ENCODE measurements at places on chromosomes 13 and 19. TPM values are rescaled to one million over a fixed set of nuclear protein-coding genes. Genes with fewer than 3 reads are reported as not detected.

EFNB2 gene
- 12.7 TPM for polyA plus RNA-seq

ZNF439 gene
- 4.5 TPM for polyA plus RNA-seq

SIGLEC6 gene
- not detected for polyA plus RNA-seq

ZMYM5 gene
- 4.8 TPM for polyA plus RNA-seq

STRN4 gene
- polyA plus RNA-seq = 31.5 TPM

CEACAM21 gene
- 1.2 TPM for polyA plus RNA-seq

KDM4B gene
- polyA plus RNA-seq = 6.6 TPM

All from kidney (tissue), 22 donors.